ENCODE measurements at places on chromosomes 6 and 20. TPM values are rescaled to one million over a fixed set of nuclear protein-coding genes. Genes with fewer than 3 reads are reported as not detected.

Gene HAO1
- not detected for polyA plus RNA-seq

Gene PKIB
- polyA plus RNA-seq = 30.3 TPM

Gene HSPA12B
- 6.3 TPM for polyA plus RNA-seq

Gene ERGIC3
- 271 TPM for polyA plus RNA-seq

Gene SIRPG
- polyA plus RNA-seq = 0.94 TPM

Gene LRRN4
- 6.3 TPM for polyA plus RNA-seq

Gene PRRT1
- 5.3 TPM for polyA plus RNA-seq

Gene KCNK17
- polyA plus RNA-seq = 3.2 TPM
